ENCODE measurements at places on chromosomes 5 and 9.

DNA sequence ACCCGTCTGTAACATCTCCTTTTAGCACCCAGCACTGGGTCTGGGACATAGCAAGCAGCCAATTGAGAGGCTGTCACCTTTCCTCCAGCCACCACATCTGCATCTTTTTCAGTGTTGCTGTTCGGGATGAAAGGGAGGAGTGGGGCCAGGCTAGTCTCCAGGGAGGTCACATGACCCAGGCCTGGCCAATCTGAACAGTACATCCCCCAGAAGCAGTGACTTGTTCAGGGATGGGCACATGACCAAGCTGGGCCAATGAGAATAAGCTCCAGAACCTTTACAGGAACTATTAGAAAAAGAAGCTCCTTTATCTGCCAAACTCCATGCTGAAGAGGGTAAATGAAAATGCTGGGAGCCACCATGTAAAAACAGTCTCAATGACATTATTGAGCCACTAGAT is 359.0 kb downstream of the SLIT3 start:
- DNase-seq, result peak; percentile 7

GRCh38 chr9:69332067-69332685 is 7.2 kb downstream of the ENTREP1 start:
- no peak for DNase-seq

GRCh38 chr5:160441311-160441781 is 19.7 kb downstream of the PTTG1 start:
- peak; percentile 16 for DNase-seq

- DNase-seq, result no peak
These were observed 199.6 kb upstream of the CYLC2 start for GRCh38 chr9:102795532-102795931.

DNA sequence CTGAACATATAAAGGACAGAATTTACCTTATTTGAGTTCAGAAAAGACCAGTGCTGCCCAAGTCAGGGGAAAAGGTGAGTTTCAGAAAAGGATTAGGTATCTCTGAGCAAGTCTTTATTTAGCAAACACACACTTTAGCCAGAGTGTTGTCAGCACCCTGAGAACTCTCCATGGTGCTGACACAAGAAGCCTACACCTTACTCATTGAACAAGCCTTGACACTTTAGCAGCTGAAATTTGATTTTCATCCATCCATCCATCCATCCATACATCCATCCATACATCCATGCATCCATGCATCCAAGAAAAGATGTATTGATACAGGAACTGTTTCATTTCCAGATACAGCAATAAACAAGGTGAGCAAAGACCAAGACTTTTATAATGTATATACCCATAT is 311.2 kb downstream of the TRIM32 start:
- DNase-seq, result no peak

DNA sequence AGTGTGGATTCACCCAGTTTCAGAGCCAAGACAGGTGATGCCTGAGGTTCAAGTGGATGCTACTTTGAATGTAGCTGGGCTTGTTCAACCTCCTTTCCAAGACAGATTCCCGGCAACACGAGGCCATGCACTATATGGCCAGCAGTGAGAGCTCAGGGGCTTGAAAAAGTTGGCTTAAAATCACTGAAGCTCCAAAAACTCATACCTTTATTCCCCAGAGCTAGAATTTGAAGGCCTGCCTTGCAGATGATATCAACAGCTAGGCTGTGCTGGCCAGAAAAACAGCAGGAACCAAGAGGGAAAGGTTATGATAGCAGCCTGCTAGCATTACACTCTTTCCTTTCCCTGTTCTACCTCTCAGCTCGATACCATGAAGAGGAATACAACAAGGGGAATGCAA is 120.2 kb upstream of the DAB2 start:
- no peak for DNase-seq

GRCh38 chr9:114507726-114508125 is 2.5 kb upstream of the WHRN start:
- peak; percentile 63 for DNase-seq

- DNase-seq, result no peak
These were observed 13.0 kb downstream of the SLC38A9 start for GRCh38 chr5:55699041-55699688.

GRCh38 chr5:131262953-131263541 is 806 bp upstream of the CDC42SE2 start:
- peak; percentile 11 for DNase-seq

DNA sequence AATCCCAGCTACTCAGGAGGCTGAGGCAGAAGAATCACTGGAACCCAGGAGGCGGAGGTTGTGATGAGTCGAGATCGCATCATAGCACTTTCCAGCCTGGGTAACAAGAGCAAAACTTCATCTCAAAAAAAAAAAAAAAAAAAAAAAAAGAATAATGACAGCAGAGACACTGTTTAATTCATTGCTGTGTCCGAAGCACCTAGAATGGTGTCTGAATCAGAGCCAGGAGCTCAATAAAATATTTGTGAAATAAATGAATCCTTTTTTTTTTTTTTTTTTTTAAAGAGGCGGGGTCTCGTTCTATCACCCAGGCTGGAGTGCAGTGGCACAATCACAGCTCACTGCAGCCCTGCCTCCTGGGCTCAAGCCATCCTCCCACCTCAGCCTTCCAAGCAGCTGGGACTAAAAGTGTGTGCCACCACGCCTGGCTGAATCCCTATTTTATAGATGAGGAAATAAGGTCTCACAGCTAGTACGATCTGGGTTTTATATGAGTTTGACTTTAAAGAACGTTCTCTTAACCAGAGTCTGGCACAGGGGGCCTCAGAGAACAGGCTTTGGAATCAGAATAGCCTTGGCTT is 47.8 kb downstream of the THOC3 start:
- no peak for DNase-seq

DNA sequence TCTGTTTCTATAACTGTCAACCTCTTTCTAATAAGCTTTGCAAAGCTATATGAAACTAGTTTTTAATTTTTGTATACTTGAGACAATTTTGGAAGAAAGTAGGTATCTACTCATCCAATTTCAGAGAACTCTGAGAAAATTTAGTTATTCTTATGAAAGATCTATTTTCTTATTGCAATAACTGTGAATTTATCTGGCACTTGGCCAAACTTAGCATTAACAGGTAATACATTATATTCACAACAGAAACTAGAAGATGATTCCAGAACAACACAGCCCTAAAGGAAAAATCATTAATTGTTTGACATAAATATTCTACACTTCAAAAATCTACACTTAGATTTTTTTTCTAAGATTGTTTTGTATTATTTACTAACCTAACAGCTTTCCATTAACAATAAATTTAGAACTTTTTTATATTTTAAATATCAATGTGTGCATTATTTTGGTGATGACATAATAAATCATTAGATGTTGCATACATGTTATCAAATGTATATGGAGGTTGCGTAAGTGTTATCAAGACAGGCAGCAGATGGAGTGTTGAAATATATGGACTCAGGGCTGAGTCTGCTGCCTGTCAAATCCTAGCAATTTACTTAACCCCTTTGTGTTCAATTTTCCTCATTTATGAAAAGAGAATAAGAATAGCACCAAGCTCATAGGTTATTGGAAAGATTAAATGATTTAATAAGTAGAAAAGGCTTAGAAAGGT is 141.8 kb downstream of the MUSK start:
- DNase-seq, result no peak

DNA sequence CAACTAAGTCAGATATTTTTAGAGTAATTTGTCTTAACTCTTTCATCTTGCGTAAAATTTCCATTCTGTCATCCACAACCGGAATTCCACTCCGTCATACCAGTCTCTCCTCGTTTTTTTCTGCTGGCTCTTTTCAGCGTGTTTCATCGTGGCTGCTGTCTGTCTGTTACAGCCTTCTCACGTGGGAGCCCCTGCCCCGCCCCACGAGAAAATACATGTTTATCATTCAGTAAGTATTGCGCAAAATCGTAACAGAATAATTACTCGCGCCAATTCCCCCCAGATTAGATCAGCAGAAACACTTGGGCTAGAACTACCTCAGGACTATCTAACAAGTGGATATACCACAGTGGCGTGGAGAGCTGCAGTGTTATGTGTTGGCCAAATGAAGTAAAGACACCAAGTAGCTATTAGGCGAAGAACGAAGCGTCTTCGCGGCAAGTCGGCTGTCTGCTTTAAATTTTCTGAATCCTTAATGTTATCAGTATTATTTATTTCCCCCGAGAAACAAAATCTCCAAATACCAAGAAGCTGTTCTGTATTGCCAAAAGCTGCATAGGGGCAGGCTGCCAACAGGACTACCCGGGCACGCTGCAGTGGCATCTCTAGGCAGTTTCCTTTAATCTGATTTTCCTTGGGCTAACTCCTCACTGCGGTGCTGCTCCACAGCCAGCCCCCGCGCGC is 566 bp upstream of the FOCAD start:
- DNase-seq, result peak; percentile 20

DNA sequence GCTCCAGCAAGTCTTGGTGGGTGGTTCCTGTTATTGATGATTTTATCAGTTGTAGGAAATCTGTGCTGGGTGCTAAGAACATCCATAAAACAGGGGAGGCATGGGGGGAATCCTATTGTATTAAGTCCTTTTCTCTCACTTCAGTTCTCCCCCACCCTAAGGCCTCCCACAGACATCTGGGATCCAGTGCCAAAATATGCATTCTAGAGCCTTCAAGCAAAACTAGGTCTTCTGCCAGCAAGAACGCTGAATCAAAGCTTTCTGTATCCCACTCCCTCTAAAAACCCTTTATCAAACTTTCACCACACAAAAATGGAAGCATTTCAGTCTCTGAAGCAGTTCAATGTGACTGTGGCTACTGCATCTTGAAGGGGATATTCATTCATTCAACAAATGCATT is 281.9 kb downstream of the GAS1 start:
- no peak for DNase-seq

GRCh38 chr5:5335700-5336264 is 86.7 kb upstream of the ICE1 start:
- no peak for DNase-seq

- no peak for DNase-seq
These were observed 17.3 kb downstream of the TCF7 start for GRCh38 chr5:134131578-134132350.

GRCh38 chr5:16000056-16000455 is 179.5 kb downstream of the MARCHF11 start:
- DNase-seq, result no peak

DNA sequence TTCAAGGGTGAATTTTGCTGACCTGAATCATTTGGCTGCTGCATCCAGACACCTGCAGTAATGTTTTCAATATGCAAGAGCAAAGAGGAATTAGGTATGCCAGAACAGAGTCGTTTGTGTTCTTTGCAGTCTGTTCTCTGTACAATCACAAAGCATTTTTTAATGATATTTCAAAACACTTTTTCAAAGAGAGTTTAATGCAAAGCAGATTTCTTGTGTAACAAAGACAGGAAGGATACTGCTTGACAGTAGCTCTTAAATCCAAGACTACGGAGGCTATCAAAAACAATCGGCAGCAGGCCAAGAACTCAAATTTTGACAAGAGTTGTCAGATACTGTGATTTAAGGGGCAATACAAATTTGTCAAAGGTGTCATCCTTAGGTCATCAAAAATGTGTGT is 341.9 kb downstream of the GADD45G start:
- no peak for DNase-seq

DNA sequence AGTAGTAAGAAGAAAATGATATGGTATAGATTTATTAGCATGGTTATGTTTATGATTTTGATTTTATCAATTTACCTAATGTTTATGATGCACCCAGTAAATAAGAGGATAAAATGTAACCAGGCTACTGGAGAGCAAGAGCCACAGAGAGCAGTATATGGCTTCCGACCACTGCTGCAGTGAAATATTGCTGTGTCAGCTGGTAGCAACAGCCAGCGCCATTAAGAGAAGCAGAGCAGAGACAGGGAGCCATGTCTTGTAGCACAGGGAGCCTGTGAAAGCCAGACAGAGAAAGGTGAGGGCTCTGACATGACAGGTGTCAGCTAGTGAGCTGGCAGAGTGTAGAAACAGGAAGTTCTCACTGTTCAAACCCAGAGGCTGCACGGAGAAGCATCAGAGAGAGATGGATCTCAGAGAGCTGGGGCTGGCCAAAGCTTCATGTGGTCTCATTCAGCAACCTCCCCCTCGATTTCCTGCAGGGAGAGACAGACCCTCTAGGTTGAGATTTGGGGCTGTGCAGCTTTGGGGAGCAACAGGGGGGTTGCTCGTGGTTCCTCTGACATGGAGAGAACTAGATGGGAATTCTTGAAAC is 202.1 kb downstream of the MED10 start:
- DNase-seq, result no peak

DNA sequence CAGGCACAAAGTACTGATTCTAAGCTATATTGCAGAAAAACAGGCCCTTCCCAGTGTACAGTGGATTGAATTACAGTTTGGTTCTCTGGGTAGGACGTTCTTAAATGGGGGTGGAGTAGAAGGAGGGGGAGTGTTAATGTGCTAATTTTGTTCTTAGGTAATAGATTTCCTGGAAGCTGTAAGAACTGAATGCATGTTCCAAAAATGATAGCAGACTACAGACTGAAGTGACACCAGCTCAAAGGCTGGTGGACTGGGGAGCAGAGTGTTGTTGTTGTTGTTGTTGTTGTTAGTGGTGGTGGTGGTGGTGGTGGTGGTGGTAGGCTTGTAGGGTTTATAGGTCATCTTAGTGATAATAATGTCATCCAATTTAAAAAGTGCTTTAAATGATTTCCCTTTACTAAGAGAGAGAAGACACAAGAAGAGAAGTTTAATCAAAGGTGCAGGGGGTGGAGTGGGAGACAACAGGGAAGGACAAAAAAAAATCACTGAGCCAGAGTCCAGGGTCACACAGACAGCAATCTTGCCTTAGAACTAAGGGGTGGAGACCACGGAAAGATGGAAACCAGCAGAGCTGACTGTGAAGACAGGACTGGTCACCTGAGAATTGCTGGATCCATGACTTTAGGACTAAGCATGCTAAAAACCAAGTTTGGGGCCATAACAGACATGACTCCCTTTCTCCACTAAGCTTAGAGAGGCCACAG is 27.0 kb downstream of the TTLL11 start:
- no peak for DNase-seq

GRCh38 chr5:124870070-124870469 is 123.6 kb upstream of the ZNF608 start:
- no peak for DNase-seq

GRCh38 chr9:14961372-14962068 is 51.3 kb upstream of the FREM1 start:
- peak; percentile 5 for DNase-seq

DNA sequence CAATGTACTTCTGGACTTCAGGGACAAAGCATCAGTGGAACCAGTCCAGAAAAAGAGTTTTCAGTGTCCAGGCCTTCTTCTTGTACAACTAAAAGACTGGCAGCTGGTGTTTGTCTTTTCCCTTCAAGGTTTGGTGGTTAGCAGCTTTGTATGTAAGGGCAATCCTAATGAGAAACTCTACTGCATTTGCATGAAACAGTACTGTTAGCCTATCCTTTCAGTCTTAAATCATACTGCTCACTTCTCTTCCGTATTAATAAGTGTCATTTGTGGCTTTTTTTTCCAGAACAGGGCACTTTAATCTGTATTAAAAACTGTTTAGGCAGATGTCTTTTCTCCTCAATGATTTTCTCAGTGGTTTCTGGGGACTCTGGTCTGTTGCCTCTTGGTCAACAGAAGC is 48.9 kb downstream of the FAM174A start:
- DNase-seq, result no peak

DNA sequence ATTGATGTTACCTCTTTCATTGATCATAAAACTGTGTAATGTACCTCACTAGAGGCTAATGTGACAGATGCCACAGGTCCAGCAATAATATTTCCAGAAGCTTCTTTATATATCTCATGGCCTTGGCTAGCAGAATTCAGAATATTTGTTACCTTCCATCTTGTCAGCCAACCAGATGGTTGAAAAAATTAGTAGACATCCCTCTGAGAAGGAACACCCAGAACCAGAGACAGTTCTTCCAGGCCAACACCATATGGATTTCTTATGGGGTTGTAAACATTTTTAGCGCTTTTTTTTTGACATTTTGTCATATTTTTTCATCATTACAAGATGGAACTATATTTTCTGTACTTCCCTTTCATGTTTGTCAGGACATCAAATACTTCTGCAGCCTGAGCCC is 278.7 kb upstream of the KLF9 start:
- no peak for DNase-seq
